Hematopoietic multipotent progenitor cell treated with erythropoietin and hydrocortisone succinate and interleukin-3 and kit ligand, for 6 days (in vitro differentiated cells): ENCODE measurements at places on chromosomes 2 and 18.

DNA sequence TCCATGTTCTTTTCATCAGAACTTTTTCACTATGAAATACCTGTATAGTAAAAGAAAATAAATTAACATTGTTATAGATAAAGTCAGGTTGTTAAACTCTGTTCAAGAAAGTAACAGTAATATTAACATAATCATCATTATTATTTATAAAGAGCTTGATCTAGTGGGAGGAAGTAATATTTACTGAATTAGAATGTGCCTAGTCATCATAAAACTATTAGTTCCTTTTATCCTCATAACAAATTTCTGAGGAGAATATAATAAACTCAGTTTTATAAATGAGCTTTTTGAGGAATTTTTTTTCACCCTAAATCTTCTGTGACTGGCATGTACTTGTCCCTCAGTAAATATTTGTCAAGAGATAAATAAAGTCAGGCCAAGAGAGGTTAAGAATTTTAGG lies 78.4 kb downstream of the PLA2R1 start:
- no peak for DNase-seq

DNA sequence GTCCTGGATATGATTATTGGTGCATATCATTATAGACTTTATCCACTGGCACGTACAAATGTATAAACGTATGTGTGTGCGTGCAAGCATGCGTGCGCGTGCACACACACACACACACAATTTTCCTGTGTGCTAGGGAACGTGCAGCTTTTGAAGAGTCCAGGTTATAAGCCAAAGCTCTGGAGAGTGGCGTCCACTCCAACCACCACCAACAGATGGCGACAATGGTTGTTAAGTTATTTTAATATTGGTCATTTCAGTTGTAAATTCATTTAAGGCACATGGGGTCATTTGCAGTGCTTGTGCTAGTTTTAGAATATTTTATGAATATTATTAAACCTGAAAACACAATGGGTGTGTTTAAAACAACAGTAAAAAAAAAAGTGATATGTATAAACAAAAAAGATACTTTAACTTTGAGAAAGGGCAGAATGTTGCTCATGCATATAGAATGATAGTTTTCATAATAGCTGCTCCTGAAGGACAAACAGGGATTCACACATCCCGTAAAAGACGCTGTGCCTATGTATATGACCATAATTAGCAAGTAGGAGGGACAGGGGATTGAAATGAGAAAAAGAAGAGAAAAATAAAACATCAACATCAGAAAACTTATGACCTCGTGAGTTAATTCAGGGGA lies 124.2 kb upstream of the ITGB6 start:
- DNase-seq = peak; percentile 77

DNA sequence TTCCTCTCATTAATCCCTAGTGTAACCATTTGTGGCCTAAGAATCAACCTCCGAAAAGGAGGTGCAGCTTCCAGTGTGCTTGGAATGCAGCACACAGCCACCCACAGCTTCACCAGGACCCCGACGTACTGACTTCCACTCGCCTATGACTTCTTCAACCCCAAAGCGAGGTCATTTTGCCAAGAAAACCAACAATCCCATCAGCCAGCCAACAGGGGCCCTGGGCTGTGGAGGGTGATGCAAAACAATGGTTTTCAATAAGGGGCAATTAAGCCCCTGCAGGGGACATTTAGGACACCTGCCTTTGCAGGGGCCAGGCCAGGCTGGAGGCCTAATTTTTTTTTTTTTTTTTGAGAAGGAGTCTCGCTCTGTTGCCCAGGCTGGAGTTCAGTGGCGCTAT lies 158.1 kb upstream of the SKOR2 start:
- DNase-seq = no peak

DNA sequence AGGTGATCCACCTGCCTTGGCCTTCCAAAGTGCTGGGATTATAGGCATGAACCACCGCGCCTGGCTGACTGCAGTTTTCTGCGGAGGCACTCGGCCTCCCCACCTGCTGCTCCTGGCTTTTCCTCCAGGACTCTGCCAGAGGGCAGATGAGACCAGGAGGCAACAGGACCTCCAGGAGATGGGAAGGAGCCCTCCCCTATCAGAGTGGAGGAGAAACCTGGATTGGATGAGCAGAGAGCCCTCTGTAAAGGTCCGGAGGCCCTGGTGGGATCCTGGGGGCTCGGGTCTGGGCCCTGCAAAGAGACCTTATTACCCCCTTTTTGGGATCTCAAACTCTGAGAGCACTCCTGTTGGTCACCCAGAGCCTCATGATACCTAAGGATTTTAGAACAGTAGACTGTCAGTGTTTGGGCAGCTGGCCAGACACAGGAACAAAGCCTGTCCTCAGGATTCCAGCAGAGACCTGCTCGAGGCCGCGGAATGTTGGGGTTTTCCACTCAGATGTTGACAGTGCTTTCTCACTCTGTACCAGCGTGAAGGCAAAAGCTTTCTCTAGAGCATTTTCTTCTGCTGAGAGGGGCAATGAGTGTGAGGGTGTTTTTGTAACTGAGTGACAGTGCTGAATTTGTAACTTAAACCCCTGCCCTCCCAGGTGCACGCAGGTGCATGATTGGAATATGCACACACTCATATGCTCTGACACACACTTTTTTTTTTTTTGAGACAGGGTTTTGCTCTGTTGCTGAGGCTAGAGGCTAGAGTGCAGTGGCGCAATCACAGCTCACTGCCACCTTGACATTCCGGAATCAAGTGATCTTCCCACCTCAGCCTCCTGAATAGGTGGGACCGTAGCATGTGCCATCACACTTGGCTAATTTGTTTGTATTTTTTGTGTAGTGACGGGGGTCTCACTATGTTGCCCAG lies 48.4 kb downstream of the NPPC start:
- DNase-seq = no peak

DNA sequence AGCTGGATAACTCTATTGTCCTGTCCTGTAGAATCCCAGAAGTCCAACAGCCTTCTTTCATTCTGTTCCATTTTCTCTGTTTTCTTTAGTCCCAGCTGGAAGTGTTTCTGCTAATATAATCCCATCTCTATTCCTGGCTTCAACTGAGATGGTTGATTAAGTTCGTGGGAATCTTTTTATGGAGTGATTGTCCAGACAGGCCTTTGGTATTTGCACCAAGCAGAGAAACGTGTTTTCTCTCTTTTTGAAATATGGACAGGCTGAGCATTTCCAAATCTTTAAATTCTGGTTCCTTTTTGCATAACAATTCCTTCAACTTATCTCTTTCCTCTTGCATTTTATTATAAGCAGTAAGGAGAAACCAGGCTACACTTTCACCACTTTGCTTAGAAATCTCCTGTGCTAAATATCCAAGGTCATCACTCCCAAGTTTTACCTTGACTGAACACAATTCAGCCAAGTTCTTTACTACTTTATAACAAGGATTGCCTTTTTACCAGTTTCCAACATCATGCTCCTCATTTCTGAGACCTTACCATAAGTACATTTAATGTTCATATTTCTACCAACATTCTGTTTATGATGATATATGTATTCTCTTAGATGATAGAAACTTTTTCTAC lies 108.8 kb downstream of the ZFP36L2 start:
- DNase-seq = no peak

DNA sequence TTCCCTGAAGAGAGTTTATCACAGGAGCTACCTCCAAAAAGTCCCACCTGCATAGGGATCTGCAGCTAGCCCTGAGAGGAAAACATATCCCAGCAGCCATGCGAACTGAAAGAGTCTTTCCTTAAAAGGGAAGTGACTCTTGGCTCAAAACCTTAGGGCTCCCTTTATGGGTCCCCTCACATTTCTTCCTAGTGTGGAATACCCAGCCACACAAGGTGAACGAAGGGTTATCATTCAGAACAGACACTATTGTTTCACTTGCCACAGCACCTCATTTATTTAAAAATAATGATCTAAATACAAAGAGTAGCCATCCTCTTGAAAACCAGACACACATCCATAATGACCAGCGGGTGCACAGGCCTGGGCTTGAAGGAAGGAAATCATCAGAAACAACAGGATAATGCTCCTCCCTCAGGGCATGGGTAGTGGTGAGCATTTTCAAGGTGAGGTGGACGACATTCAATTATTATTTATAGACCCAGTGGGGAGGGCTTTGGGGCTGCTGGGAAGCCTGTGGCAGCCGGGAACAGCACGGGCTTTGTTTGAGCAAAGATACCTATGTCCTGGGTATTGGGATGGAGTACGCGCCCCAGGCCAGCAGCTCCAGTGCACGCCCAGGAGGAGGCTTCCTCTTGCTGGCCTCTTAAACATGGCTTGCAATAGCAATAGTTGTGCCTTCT lies 119.0 kb upstream of the ITGA6 start:
- DNase-seq = no peak

- no peak for DNase-seq
Measured at GRCh38 chr2:9824956-9825720, 18.1 kb upstream of the TAF1B start.

DNA sequence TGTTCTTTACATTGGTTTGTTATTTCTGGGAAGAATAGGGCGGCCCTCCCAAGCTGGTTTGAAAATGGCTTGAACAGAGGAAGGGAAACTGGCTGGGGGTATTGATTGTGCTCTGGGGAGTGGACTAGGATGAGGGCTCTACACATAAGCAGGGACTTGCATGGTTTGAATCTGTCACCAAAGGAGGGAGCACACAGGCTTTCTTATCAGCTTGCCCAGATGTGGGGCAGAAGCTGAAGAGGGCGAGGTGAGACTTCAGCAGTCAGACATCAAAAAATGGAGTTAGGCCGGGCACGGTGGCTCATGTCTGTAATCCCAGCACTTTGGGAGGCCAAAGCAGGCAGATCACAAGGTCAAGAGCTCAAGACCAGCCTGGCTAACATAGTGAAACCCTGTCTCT lies 7.2 kb upstream of the RAB12 start:
- peak; percentile 91 for DNase-seq

- no peak for DNase-seq
Measured at GRCh38 chr2:182463760-182464159, 36.9 kb upstream of the PDE1A start.

- no peak for DNase-seq
Measured at GRCh38 chr2:74439803-74440377, 1.8 kb downstream of the RTKN start.

- no peak for DNase-seq
Measured at GRCh38 chr2:34031097-34031496, 432.0 kb upstream of the FAM98A start.

DNA sequence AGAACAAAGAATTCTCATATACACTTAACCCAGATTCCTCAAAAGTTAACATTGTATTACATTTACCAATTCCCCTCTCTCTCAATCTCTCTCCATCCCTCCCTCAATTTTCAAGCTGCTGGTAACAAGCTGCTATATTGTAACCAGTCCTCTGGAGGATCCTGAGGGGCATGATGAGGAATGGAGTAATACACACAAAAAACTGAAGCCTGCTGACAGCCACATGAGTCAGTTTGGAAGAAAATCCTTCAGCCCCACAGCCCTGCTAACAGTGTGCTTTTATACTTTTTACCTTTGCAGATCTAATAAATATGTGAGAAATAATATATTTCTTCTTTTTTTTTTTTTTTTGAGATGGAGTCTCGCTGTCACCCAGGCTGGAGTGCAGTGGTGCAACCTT lies 165.7 kb upstream of the RAB12 start:
- DNase-seq = no peak

GRCh38 chr2:72109291-72109690 lies 38.4 kb downstream of the CYP26B1 start:
- DNase-seq = no peak

GRCh38 chr2:20135631-20136050 lies 84.2 kb upstream of the LAPTM4A start:
- peak; percentile 79 for DNase-seq

- no peak for DNase-seq
Measured at GRCh38 chr2:28347596-28347995, 45.1 kb upstream of the FOSL2 start.

DNA sequence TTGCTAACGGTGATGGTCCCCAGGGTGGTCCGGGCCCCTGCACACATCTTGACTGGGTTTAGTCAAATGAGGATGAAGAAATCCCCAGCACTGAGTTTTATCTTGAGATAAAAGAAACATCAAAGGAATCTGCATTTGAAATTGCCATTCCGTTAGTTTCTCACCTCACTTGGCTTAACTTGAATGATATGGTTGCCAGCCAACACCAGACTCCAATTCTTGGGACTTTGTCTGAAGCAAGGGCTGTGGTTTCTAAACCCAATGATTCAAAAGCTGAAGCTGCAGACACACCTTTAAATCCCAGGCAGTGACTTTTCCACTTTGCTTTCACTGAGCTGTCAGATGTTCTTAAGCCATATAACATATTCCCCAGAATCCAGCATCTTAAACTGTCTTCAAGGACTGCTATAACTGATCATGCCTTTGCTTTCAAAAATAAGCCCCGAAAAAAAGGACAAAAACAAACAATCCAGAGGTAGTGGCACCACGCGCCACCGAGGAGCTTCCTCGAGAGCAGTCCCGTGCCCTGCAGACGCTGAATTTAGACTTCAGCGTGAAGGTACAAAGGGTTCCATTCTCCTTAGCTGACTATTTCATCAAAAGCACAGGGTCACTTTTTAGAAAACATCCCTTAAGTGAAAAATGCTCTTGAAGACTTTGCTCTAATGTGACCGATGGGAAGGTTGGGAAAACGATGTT lies 189.3 kb downstream of the HDAC4 start:
- DNase-seq = no peak

DNA sequence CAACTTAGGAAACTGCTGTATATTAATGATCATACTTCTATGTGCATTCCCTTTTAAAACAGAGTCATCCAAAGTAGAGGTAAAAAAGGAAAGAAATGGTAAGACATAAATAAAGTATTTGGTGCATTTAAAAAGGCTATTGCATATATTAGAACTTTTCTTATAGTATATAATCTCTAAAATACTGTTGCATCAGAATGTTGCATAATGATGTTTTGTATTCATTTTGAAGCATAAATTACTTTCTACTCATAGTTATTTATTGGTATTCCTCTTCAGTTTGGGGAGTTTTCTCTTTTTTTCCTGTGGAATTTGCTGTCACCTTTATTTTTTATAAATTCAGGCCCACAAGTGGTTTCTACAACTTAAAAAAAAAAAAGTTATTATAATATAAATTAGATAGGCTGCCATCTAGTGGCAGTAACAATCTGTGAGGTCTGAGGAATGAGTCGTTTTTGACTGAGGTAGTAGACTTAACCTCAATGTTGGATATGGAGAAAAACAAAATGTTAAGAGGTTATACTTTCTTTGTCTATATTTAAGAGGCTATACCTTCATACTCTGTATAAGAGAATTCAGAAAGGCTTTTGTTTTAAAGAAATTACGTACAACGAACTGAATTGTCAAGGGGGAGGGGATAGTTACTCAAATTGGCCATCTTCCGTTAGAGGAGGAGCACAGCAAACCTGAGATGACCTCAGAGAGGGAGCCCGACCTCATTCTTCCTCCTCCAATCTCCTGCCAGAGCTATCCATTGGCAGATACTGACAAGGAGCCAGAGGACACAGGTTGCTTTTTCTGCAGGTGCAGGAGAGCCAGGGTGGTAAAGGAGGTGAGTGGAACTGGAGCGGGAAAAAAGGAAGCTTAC lies 23.8 kb downstream of the ANKAR start:
- DNase-seq = peak; percentile 92

DNA sequence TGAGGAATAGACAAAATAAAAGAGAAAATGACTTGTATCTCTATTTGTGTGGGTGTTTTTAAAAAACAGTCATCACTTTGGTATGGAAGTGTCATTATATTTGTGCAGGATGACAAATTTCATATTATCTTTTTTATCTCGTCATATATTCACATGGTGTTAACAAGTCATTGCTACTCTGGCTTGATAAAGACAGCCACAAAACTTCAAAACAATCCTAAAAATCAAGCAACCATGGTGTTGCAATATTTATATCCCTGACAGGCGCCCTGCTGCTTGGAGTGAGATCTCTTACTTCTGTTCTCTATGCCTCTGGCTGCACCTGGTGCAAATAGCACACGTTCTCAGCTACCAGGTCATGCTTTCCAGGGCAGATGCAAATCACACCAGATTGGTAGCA lies 278.0 kb upstream of the EPHA4 start:
- no peak for DNase-seq
